Ureter (tissue), 1 donor: ENCODE measurements at places on chromosomes 5 and 9.
A peak's percentile ranks its signal among the peaks of the same experiment; 100 is the strongest.

GRCh38 chr9:113178087-113178486 is 27.3 kb downstream of the SLC31A2 start:
- DNase-seq: no peak

DNA sequence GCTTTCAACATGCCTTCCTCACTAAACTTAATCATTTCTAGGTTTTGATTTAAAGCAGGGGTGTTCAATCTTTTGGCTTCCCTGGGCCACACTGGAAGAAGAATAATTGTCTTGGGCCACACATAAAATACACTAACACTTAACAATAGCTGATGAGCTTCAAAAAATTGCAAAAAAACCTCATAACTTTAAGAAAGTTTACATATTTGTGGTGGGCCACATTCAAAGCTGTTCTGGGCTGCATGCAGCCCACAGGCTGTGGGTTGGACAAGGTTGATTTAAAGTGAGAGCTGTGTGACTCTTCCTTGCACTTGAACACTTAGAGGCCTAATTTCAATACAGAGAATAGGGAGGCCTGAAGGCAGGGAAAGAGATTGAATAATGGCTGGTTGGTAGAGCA is 598.3 kb downstream of the EFNA5 start:
- DNase-seq: no peak

DNA sequence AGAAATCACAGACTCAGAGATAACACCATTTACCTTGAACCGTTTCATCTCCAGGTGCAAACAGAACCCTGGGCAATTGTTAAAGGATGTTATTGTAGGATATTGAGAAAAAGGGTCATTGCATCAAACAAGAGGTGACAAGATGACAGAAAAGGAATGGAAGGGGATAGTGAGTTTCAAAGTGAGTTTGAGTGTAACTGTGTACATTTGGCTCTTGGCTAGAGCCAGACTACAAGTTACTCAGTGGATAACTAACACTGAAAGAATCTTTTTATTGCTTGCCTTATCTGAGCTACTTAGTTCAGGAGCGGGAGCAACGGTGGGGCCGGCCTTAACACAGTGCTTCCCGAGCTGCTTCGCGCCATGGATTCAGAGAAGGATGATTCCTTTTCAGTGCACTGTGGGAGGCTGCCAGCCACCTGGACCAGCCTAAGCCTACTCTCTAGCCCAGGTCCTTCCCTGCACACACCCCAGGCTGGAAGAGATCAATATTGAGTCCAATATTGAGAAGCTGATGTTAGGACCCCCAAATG is 193.4 kb downstream of the ATPSCKMT start:
- DNase-seq: no peak

GRCh38 chr9:6305954-6306563 is 22.1 kb upstream of the TPD52L3 start:
- DNase-seq: no peak

GRCh38 chr9:79885093-79885857 is 313.5 kb downstream of the TLE4 start:
- DNase-seq: no peak

DNA sequence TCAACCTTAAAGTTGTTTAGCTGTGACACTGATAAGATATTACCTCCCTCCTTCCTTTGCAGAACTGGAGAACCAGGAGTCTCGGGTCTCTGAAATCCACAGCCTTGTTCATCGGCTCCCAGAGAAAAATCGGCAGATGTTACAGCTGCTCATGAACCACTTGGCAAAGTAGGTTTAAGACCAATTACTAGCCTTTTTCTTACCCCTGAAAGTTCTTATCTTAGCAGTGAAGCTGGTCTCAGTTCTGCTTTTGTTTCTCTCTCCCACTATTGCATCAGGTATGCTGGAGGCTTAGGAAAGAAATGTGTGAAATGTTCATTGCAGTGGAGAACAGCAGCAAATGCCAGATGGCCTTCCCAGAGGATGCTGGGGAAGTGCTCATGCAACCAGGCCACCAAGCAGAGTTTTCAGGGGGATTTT is 287.4 kb downstream of the ARHGAP26 start:
- DNase-seq: no peak

DNA sequence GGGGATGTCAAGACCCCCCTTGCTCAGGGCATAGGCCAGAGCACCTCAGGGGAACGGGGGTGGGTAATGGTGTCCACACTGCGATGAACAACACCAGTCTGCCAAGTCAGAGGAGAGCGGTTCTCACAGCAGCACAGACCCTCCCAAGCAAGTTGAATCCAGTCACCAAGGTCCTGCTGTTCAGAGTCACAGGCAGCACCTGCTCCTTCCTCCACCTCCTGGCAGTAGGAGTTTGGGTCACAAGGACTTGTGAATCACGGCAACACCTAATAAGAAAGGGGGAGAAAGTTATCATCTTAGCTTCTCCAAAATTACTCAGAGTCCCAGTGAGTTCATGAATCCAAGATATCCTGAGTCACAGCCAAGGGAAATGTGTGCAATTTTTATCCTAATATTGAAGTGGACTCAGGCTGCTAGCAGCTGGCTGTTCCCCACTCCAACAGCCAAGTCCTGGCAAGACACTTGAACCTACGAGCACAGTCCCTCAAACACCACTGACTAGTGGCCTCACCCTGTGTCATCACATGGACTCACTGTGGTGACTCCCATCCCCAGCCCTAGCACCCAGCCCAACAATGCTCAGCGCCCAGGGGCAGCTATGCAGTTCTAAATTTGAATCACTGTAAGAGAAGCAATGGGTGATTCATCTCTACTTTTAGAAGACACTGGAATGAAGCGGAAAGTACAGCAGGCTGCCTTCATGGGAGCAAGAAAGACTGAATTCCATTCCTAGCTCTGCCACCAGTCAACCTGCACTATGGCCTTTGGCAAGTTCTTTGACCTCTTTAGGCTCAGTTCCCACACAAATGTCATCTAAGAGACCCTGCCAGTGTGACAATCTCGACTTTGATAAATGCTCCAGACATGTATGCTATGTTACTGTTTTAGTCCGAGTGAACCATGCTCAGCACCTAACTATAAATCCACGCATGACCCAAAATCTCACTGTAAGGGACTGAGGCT is 113.7 kb downstream of the KLHL3 start:
- no peak for DNase-seq

- DNase-seq: no peak
Observed at GRCh38 chr5:141835928-141836670, 42.1 kb downstream of the PCDH1 start.

DNA sequence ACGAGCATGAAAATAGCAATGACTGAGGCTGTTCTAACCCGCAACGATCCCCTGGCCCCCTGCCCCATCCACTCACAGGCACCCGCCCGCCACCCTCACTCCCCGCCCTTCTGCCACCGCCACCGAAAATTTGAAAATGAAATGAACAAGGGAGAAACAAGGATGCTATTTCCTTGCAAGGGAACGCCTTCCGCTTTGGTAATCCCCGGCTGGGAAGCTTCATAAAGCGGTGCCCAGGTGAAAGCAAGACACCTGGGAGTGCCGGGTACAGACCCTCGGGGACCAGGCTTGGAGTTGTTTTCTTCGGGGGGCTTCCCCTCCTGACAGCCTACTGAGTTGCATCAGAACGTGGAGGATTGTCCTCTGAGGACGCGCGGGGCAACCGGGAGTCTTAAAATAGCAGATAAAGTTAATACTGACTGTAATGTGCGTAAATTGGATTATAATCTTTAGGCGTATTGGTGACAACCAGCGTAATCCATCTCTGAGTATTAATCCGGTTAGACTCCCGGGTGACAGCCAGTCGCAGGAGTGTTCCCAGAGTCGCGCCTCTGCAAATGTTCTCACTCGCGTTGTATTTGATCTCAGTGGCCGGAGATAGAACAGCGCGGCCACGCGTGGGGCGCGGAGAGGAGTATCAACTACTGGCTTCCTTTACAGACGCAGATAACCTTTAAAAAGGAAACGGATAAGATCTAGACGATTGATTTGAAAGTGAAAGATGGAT is 885 bp upstream of the MLLT3 start:
- peak; percentile 52 for DNase-seq

GRCh38 chr5:162995568-162995967 is 441.8 kb upstream of the CCNG1 start:
- DNase-seq: no peak

GRCh38 chr5:128406803-128407202 is 131.2 kb downstream of the FBN2 start:
- DNase-seq: no peak

DNA sequence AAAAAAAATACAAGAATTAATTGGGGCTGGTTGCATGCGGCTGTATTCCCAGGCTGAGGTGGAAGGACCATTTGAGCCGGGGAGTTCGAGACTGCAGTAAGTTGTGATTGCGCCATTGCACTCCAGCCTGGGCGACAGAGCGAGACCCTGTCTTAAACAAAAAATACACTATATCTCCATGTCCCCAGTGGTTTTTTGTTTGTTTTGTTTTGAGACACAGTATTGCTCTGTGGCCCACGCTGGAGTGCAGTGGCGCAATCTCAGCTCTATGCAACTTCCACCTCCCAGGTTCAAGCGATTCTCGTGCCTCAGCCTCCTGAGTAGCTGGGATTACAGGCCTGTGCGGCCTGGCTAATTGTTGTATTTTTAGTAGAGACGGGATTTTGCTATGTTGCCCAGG is 1.2 kb downstream of the COQ4 start:
- DNase-seq: no peak

GRCh38 chr9:120579139-120580050 is 572 bp downstream of the CDK5RAP2 start:
- no peak for DNase-seq

DNA sequence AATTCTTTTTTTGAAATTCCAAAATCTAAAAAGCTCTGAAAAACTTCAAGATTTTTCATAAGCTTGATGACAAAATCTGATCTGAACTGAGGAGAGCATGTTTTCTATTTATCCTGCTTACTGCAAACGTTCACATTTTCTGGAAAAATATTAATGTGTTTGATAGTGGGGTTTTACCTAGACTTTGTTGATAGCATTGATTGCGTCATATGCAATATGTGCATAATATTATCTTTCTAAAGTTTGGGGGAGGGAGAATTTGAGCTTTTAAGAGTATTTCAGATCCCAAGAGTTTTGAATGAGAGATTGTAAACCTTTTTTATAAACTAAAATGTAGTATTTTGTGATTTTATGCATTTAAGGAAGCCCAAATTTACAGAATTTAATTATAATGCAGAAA is 62.8 kb upstream of the CDH6 start:
- DNase-seq: no peak

- DNase-seq: no peak
Observed at GRCh38 chr5:116930616-116931015, 356.0 kb upstream of the SEMA6A start.

DNA sequence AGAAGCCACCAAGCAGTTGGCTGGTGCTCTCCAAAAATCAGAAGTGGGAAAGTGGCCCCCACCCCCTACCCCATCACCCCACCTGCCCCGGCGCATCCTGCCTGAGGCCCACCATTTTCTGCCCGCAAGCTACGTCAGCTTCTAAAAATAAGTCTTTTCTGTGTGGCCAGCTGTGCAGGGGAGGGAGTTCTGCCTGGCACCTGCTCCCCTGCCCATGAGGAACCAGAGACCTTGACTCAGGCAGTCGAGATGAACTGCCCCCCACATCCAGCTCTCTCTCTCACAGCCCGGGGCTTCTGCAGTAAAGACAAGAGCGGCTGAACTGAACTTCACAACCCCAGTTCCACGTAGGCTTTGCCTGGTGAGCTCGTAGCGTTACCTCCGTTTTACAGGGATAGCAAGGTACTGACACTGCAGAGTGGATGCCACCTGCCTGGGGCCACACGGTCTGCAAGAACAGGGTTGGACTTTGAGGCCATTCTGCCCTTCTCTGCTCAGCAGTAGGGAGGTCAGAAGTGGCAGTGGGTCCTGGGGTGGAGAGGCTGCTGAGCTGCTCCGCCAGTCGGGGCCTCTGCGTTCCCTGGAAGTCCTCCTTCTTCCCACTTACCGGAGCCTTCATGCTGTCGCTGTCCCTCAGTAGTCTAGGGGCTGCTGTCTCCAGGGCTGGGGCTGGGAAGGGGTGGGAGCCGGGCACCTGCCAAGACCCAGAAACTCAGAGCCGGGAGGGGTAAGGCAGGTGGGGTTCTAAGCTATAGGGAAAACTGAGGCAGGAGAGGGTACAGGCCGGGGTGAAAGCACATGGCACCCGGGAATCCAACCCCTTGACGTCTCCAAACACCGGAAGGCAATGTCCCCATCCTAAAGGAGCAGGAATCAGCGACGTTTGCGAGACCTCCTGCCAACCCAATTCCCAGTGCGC is 781 bp downstream of the ST6GALNAC4 start:
- no peak for DNase-seq

- DNase-seq: no peak
Observed at GRCh38 chr5:9313751-9314150, 232.1 kb downstream of the SEMA5A start.

- no peak for DNase-seq
Observed at GRCh38 chr5:90221951-90222350, 187.6 kb downstream of the CETN3 start.

GRCh38 chr5:125336401-125336800 is 590.0 kb upstream of the ZNF608 start:
- no peak for DNase-seq

DNA sequence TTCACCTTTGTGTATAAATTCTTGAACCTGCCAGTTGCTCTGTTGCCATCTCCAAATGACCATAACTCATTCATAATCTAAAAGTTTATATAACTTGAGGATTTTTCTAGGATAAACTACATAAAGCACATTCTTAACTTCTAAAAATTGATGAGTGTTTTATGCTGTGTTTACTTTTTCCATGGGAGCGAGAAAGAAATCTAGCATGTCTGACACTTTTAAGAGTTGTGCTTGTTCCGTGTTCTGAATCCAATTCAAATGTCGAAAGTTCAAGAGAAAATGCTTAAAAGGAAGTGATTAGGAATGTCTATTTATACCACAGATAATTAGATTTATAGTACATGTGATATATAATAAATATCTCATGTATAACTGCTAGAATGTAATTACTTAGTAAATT is 154.4 kb downstream of the DEPDC1B start:
- DNase-seq: no peak

- no peak for DNase-seq
Observed at GRCh38 chr9:107110153-107110552, 172.9 kb upstream of the RAD23B start.

DNA sequence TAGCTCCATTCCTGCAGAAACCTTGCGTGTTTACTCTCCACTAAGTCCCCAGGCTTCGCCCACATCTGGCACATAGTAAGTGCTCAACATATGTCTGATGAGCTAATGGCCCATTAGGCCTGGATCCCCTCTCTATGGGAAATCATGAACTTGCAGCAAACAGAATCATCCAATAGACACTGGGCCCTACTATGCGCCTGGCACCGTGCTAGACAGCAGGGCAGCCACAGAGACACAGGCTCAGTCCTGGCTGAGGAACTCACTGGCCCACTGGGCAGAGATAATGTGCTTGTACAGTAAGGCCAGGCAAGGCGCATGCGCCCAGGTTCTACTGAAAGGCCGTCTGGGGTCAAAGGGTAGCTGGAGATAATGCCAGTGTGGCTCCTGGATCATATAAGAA is 36.9 kb upstream of the FABP6 start:
- DNase-seq: no peak

DNA sequence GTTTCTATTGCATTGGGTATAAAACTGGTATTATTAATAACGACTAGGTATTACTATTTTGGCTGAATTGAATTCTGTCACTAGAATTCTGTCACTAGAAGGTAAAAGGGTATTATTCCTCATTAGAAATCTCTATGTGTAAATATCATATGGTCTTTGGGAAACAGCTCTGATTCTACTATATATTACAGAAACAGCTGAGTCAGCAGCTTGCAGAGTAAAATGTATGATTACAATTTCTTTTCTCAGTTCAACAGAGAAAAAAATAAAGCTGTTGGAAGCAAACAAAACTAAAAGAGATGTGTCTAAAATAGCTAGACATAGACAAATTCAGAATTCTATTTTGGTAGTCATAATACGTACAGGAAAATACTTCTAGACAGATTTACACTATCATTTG is 48.5 kb downstream of the HAPLN1 start:
- DNase-seq: no peak
